ENCODE measurements at places on chromosomes 6 and 20.

DNA sequence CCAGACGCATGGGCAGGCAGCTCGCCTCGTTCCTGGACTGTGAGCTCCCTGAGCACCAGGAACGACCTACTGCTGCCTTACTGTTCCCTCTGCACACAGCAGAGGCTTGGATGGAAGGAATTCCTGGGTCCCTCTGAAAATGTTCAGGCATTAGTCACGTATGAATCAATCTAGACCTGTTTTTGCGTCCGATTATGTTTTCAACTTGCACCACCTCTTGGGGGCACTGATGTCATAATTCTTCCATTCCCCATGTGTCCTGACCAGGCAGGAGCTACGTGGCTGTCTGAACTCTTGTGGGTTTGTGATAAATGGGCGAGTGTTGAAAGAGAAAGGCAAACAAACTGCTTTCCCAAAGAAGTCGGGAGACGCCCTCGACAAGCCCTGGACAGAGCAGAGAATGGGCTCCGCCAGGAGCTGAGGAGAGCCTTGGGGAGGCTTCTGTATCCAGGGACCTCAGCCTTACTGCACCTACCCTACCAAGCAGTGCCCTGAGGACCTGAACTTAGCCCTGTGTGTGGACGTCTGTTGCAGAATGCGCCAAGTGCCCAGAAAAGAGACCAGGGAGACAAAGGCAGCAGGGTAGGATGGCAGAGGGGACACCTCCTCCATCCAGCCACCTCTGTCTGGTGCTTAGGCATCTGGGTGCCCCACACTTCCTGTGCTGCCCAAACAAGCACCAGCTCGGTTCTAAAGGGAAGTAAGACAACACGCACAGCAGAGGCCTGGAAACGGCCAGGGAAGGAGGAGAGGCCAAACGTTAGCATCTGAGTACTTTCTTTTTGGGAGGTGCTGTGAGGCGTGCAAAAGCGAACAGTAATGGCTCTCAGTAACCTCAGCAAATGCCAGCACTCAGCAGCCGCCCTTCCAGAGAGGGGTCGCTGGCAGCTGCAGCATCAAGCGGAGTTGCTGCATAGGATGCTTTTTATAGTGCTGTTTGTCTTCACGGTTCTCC is 124.2 kb downstream of the LY86 start:
- no peak for DNase-seq

- DNase-seq: peak; percentile 15
Observed at GRCh38 chr6:147117580-147117979, 86.6 kb upstream of the STXBP5 start.

- DNase-seq: no peak
Observed at GRCh38 chr20:49496553-49497397, 14.3 kb upstream of the KCNB1 start.

- no peak for DNase-seq
Observed at GRCh38 chr20:25352746-25353145, 37.9 kb downstream of the ABHD12 start.

DNA sequence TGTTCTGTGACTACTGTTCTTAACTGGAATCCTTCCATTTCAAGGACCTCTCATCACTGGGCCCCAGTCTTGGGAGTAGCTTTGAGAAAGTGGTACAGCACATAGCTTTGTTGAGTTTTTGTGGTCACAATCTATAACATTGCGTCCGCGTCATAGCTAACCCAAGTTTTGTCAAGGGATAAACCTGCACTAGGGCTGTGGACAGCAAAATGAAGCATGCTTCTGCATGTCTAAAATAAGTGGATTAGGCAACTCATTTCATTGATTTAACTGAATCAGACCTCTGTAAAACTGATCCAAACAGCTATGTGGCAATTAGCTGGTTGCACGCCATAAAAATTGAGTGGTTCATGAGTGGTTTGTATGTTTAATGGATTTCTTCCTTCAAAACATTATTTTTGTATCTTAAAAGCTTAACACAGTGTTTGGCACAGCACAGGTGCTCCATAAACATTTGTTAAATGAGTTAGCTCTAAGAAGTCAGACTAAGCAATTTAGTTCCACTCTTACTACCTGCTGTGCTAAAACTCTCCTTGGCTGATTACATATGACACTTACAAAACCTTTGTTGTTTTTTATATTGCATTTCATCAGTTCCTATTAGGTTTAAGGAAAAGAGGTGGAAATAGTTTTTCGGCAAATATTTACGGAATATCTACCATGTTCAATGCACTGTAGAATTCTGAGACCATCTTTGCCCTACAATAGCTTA is 160.3 kb upstream of the ATXN1 start:
- no peak for DNase-seq

- DNase-seq: no peak
Observed at GRCh38 chr6:4670824-4671409, 105.3 kb upstream of the CDYL start.

- no peak for DNase-seq
Observed at GRCh38 chr20:54619181-54619580, 143.8 kb downstream of the DOK5 start.

- DNase-seq: no peak
Observed at GRCh38 chr6:11040134-11040533, 4.0 kb downstream of the ELOVL2 start.

GRCh38 chr6:82534876-82535275 is 171.3 kb downstream of the TPBG start:
- no peak for DNase-seq

DNA sequence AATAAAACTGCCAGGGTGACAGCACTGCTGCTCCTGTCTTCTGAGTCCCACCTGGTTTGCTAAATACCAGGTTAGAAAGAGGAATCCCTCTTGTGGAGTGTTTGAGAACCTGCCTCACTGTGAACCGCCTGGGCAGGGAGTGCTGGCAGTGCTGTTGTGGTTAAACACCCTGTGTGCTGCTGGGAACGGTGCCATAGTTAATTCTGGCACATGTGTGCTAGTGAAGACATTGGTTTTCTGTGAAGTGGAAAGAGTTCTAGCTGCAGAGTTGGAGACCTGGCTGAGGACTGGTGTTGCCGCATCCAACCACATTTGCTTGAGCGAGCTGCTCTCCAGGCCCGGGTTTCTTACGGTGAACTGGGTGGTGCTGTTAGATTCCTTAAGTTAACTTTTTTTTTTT is 72.7 kb downstream of the IGF2R start:
- peak; percentile 16 for DNase-seq

- no peak for DNase-seq
Observed at GRCh38 chr6:143337201-143337949, 113.1 kb downstream of the ADAT2 start.

- DNase-seq: no peak
Observed at GRCh38 chr6:79833264-79833963, 113.9 kb downstream of the ELOVL4 start.

DNA sequence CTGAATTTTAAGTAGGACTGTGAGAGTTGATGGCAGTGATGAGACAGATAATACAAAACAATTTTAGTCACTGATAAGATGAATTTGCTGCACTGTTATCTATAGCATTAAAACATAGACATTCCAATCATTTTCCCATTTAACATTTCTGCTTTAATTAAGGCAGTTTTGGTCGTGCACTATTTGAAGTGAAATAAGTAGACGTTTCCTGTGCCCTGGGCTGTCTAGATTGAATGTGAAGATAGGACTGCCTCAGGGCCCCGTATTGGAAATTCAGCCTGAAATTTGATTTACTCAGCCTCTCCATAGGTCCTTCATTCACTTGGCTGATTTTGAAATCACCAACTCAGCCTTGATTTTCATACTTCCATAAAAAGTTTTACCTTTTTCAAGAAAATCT is 48.3 kb downstream of the ARID1B start:
- no peak for DNase-seq

GRCh38 chr6:3938715-3939367 is 89.7 kb downstream of the FAM50B start:
- DNase-seq: no peak

- DNase-seq: no peak
Observed at GRCh38 chr6:67345946-67346345, 1289.1 kb upstream of the ADGRB3 start.

DNA sequence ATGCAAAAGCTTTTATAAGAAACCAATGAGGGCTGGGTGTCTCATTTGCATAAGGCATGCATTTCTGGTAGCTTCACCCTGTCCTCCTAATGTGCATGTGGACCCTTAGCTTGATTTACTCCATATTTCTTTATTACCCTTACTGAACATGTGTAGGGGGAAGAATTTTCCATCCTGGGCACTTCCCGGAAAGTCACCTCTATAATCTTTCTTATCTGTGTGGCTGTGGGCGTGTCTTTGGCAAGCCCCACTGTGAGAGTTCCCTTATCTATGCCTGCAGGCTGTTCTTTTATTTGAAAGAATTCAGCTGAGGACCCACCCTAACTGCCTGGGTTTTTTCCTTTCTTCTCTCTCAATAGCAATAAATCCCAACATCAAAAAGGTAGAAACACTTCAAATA is 627.8 kb downstream of the DOK5 start:
- no peak for DNase-seq

GRCh38 chr6:54248994-54249393 is 59.2 kb upstream of the TINAG start:
- DNase-seq: no peak

DNA sequence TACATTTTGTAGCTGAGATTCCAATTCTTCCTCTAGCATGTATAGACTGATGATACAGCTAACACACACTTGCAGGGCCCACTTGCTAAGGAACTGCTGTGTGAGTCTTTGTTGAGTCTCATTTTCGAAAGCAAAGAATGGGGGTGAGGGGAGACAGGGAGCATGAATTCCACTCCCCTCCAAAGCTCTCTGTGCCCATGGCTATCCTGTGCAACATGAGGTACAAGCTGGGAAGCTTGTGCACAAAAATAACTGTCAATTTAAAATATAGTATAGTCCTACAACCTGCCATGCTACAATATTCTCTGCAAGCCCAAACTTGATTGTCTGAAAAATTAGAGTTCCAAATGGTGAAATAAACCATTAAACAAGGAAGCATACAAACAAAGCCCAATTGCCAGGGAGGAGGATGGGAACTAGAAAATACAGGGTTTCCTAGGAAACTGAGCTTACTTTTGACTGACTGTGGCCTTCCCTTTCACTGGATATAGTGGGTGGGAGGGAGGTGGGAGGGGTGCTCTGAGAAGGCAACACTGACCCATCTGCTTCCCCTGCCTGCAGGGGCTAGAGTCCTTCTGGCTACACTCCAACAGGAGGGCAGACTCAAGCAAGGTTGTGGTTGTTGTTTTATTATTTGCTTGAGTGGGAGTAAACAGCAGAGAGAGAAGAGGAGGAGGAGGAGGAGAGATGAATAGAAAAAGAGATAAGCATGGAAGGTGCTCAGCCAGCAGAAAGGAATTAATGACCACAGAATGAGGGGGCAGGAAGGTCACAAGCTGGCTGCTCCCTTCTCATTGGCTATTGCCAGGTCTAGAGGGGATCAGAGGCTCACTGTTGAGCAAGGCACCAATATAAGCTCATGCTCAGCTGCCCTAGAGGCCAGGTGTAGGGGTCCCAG is 84.6 kb downstream of the FYN start:
- DNase-seq: no peak

DNA sequence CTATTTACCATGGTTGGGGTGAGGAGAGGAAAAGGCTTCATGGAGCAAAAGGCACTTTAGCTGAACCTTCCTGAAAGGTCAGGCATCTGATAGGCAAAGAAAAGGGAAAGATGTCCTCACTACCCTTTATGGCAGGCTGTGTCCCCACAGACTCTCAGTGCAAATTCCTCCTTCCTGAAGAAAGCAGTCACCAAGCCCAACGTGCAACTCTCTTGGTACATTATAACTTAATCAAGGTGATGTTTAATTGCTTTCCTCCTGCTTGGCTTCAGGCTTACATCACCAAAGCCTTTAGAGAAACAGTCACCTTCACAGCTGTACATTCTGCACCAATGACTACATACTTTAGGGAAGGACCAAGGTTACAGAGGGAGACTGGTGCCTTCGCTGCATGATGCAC is 2.1 kb upstream of the CLIC5 start:
- no peak for DNase-seq

DNA sequence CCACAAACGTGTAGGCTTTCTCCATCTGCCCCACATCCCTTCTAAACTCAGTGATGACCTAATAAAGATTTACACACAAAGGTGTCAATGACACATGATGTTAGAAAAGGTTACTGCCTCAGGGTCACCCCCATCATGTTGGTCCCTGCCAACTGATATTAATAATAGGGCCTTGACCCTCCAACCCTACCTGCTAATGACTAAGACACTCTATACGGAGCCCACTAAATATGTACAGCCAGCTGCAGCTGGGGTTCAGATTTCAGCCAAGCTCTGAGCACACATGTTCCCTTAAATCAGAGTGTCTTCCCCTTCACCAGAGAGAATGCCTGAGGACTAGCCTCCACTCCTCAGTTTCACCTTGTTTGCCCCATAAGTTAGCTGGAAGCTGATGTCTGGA is 67.4 kb upstream of the SNRPB2 start:
- no peak for DNase-seq

- no peak for DNase-seq
Observed at GRCh38 chr6:154343473-154344308, 12.9 kb downstream of the IPCEF1 start.

DNA sequence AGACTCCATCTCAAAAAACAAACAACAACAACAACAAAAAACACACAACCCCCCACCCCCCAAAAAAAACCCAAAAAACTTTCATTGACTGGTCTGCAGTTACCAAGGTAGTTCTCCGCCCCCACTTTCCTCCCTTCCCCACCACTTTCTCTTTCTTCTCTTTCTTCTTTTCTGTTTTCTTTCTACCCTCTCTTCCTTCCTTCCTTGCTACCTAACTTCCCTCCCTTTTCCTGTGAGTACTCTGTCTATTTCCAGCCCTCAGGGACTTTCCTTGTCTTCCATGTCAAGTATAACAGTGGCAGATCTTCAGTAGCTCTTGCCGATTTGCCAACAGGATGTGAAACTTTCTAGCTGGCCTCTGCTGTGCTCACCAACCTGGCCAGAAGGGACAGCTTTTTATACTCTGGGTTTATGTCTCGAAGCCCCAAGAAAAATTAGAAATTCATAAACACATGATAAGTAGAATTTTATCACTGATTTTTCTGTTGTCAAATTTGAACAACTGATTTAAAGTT is 399.5 kb downstream of the QKI start:
- no peak for DNase-seq

- no peak for DNase-seq
Observed at GRCh38 chr6:106750142-106750918, 121.0 kb downstream of the QRSL1 start.

DNA sequence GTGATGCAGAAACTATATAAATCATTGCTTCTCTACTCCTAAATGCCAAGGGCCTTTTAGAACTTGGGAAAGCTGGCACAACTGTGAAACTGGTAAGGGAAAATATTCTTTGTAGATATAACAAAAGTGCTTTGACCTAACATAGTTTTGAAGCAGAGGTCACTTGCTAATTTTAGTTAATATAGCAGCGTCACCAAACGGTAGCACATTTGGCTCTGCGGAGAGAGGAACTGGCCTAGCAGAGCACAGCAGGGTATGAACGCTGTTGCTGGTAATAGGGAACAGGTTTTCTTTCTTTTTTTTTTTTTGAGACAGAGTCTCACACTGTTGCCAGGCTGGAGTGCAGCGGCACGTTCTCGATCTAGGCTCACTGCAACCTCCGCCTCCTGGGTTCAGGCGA is 67.4 kb downstream of the ECT2L start:
- DNase-seq: no peak

- no peak for DNase-seq
Observed at GRCh38 chr6:47135772-47136171, 93.6 kb upstream of the ADGRF1 start.
